ENCODE measurements at places on chromosomes 5 and 9.

DNA sequence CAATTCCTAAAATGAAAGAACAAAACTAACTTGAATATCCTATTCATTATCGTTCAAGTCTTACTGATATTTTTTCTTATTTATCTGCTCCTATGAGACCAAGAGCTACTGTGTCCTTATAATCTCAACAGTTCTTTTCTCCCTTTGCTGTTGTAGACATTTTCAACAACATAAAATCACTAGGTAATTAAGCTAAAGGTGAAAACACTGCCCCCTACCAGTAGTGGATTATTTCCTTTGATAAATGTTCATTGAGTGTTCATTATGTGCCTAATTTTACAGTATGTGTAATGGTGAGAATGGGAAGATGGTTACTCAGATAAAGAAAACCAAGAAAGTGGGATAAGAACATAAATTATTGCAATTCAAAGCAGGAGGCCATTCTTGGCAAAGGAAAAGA, 41.4 kb upstream of the PAPPA start:
- DNase-seq: no peak

GRCh38 chr5:35153375-35153932, 76.8 kb downstream of the PRLR start:
- no peak for DNase-seq

- no peak for DNase-seq
Observed at GRCh38 chr5:180133551-180133950, 62.0 kb upstream of the RNF130 start.

- no peak for DNase-seq
Observed at GRCh38 chr9:105877721-105878120, 183.4 kb downstream of the TMEM38B start.

GRCh38 chr5:66851306-66851705, 255.1 kb downstream of the MAST4 start:
- no peak for DNase-seq

GRCh38 chr5:51380603-51381207, 2.5 kb upstream of the ISL1 start:
- no peak for DNase-seq

GRCh38 chr9:134067904-134068743, at the start of gene BRD3:
BRD3 (minus strand) TSS chr9:134068026; CDS start chr9:134053477, 14,549 bp downstream.
- DNase-seq: peak; percentile 57

GRCh38 chr5:179355976-179356974, 11.0 kb upstream of the ADAMTS2 start:
- DNase-seq: no peak

DNA sequence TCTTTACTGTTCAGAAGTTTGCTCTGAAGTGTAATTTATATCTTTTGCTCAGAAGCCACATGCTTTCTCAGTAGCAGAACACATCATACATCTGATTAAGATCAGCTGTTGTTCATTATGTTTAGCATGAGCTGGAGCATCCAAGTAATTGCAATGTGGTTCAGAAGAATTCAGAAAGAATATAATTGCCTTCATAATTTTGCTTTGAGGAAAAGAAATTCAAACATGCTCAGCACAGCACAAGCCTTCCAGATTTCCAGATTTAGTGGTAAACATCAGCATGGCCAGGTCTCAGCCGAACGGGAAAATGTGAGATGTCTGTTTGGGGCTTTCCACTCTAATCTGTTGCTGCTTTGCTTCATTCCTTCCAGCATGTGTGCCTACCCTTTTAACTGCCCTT, 65.9 kb downstream of the ITGA1 start:
- DNase-seq: no peak

DNA sequence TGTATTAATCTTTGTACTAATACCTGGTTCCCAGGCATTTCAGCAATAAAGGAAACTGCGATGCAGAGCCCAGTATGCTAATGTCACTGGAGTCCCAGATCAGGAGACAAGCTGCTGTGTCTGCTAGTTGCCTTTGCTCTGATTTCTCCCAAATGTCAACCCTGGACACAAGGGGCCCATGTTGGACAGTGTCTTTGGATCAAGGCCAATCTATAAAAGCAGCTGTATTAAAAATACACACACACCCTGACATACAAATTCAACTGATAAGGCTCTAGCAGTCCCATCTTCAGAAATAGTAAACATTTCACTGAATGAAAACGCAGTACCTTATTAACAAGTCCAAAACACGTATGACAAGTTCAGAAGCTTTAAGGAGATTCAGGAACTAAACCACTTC, 18.9 kb downstream of the LHFPL2 start:
- no peak for DNase-seq

DNA sequence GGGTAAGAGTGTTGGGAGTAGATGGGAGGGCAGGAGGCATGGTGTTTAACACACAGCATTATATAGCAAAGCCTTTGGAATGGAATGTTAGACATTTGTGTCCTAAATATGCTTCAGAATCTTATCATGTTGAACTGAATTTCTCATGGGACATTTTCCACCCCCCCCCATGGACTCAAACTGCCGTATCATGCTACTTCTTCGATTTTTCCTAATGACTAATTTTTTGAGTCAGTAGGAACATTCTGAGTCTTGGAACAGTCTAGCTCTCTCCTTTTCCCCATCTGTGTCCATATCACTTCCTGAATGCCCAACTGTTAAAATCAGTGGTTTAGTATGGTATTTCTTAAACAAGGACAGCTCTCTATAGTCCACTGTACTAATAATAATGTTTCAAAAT, 380.6 kb downstream of the TLE4 start:
- DNase-seq: no peak

- no peak for DNase-seq
Observed at GRCh38 chr5:1062761-1063568, 48.9 kb downstream of the SLC12A7 start.

GRCh38 chr5:82561797-82562196, 283.6 kb upstream of the RPS23 start:
- no peak for DNase-seq

DNA sequence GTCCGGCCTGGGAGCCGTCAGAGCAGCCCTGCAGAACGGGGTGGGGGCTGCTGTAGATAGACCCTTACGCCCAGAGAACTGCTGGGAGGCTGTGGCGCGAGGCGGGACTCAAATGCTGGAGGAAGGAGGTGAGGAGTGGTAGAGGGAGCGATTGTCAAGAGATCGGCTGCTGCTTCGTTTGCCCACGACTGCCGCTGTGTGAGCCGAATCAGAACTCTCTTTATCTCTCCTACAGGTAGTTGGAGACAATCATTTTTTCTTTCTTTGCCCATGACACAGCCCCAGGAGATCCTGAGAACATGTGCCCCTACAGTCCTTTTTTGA, 456 bp downstream of the ZNF79 start:
- no peak for DNase-seq

GRCh38 chr5:128920345-128921215, 44.7 kb upstream of the SLC27A6 start:
- DNase-seq: no peak

DNA sequence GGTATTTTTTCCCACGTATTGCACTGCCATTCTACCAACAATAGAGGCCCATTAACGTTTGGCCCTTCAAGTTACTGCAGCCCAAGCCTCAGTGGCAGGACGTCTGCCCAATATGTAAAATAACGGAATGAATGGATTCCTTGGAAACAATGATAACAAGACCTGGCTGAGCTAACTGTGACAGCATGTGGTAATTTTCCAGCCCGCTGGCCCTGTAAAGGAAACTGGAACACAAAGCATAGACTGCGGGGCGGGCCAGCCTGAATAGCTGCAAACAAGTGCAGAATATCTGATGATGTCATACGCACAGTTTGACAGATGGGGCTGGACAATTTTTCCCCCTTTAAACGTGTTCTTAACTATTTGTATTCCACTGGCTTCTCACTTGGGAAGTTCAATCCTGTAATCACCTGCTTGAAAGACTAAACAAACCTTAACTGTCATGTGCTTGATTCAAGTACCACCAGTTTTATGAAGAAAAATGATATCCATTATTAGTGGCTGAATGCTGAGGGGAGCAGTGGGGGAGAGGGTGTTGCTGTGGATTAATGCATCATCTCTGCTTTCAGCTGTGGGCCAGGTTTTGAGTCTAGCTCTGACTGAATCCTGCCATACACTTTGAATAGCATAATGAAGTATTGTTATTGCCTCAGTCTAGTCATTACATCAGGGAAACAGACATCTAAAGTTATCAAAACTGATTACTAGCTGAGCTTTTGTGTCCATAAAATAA, 323.9 kb downstream of the TMEM161B start:
- DNase-seq: no peak

DNA sequence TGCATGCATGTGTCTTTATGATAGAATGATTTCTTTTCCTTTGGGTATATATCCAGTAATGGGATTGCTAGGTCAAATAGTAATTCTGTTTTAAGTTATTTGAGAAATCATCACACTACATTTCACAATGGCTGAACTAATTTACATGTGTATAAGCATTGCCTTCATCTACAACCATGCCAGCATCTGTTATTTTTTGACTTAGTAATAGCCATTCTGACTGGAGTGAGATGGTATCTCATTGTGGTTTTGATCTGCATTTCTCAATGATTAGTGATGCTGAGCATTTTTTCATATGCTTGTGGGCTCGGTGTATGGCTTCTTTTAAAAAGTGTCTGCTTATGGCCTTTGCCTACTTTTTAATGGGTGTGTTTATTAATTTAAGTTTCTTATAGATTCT, 102.3 kb upstream of the CCDC112 start:
- no peak for DNase-seq

- no peak for DNase-seq
Observed at GRCh38 chr5:1490376-1490775, 33.4 kb downstream of the LPCAT1 start.

DNA sequence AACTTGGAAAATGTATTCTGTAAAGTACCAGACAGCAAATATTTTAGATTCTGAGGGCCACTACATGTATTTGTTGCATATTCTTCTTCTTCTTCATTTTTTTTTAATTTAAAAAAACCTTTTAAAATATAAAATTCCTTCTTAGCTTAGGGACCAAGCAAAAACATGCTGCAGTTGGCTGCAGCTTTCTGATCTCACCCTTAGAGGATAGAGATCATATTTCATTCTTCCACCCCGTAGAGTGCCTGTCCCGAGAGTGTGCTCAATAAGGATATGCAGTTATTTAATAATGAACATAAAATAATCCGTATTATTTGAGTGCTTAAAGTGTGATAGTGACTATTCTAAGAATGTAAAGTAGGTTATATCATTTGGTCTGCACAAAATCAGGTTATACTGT, 204.2 kb upstream of the CD180 start:
- DNase-seq: no peak

DNA sequence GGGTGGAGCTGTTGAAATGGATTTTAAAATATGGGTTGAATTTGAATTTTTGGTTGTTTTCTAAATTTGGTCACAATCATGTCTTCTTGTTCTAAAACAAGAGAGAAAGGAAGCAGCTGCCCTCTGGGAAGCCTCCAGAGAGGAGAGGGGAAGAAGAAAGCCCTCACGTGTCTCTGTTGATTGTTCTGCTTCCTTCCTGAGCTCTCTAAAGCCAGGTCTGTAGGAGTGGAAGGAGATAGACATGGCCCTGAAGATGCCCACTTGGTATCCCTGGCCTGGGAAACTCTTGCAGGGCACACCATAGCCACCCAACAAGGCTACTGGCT, 59.6 kb downstream of the GALNT12 start:
- no peak for DNase-seq

- DNase-seq: no peak
Observed at GRCh38 chr9:120702075-120702474, 12.2 kb downstream of the MEGF9 start.

- no peak for DNase-seq
Observed at GRCh38 chr5:116448870-116449427, 125.7 kb downstream of the SEMA6A start.

- no peak for DNase-seq
Observed at GRCh38 chr9:113477661-113478060, 14.1 kb downstream of the RGS3 start.

GRCh38 chr9:92820964-92821363, 56.3 kb upstream of the BICD2 start:
- DNase-seq: no peak

DNA sequence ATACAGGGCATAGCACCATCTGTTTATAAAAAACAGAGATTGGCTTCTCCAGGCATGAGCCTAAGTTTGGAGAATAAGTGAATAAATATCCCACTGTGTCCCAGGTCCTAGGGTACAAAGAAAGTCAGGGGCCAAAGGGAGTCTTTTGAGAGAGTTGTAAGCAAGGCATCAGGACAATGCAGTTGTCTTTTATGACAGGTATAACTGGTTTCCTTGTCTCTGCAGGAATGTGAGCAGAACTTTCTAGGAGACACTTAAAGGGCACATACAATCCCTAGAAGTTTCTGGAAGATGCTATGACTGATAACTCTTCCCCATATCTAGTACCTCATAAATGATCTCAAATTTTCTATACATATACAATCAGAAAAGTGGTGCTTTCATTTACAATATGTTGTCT, 245.6 kb upstream of the RGMB start:
- no peak for DNase-seq

DNA sequence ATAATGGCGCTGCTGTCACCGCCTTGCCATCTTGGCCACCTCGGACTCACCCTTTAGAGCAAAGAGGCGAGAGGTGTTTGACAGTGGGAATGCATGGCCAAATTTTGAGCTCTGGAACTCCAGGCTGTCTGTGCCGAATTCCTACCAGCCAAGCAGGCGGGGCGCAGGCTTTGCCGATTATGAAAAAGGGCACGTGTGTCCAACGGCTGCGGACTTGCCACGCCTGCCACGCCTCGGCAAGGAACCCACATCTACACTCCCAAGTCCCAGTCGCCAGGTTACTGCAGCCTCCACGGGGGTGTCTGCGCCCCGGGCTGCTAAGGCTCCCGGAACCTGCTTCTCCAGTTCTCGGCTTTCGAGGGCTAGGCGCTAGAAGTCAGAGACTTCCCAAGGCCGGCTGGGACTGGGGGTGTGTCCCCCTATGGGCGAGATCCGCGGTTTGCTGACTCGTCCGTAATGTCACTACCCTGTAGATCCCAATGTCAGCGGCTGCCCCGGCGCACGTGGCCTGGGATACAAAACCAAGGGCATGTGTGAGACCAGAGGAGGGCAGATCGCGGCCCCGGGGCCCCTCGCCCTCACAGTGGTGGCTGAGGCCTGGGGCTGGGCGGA, 2.8 kb downstream of the NPR3 start:
- DNase-seq: no peak

- DNase-seq: no peak
Observed at GRCh38 chr9:101247297-101247696, 137.5 kb downstream of the BAAT start.

Measured in stimulated activated CD8-positive, alpha-beta memory T cell treated with anti-CD3 and anti-CD28 coated beads, Interleukin-2, amount 100 ng/mL, for 1 hour (primary cell).